Left kidney (tissue), 8 donors: ENCODE measurements at places on chromosomes 1 and 21. TPM values are rescaled to one million over a fixed set of nuclear protein-coding genes. Genes with fewer than 3 reads are reported as not detected.

GRCh38 chr21:36097427-36098181, 27.8 kb downstream of the CBR1 start:
- peak; percentile 61 for DNase-seq

- DNase-seq = no peak
Observed at GRCh38 chr1:203036135-203036534, 9.8 kb downstream of the PPFIA4 start.

- no peak for DNase-seq
Observed at GRCh38 chr1:247330548-247331171, 1.0 kb downstream of the ZNF496 start.

- DNase-seq = peak; percentile 15
Observed at GRCh38 chr1:201125019-201125418, 2.0 kb downstream of the ASCL5 start.

- DNase-seq = no peak
Observed at GRCh38 chr1:226535666-226536065, 12.9 kb upstream of the STUM start.

- DNase-seq = no peak
Observed at GRCh38 chr1:42978317-42979035, 19.8 kb upstream of the SLC2A1 start.

CD5L gene
- not detected for polyA plus RNA-seq

- no peak for DNase-seq
Observed at GRCh38 chr1:113281550-113281949, 108.8 kb upstream of the MAGI3 start.

DNA sequence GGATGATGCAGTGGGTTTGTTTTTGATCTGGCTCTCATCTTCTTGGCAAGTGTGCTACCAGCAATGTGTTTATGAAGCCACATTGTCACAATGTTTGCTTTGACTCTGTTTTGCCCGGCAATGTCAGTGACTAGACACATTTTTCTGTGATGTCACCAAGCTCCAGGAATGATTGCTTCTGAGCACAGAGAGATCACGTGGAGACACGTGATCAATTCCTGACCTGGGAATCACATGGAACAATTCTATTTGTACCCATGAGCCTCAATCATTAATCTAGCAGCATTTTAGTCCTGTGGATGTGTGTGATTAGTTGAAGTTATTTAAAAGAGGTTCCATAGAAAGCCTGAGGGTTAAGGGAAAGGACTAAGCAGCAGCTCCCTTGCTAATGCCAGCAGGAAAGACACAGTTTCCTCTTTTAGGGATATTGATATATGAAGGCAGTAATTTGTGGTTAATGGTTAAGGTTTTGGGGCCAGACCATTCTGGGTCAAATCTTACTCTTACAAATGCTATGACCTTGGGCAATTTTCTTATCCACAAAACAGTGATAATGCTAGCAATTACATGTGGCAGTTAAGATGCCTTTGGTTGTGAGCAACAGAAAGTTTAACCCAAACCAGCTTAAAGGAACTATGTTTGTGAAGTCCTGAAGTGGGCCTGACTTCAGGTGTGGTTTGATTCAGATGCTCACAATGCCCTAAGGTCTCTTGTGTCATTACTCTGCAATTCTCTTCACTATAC, 59.0 kb downstream of the FASLG start:
- no peak for DNase-seq

DNA sequence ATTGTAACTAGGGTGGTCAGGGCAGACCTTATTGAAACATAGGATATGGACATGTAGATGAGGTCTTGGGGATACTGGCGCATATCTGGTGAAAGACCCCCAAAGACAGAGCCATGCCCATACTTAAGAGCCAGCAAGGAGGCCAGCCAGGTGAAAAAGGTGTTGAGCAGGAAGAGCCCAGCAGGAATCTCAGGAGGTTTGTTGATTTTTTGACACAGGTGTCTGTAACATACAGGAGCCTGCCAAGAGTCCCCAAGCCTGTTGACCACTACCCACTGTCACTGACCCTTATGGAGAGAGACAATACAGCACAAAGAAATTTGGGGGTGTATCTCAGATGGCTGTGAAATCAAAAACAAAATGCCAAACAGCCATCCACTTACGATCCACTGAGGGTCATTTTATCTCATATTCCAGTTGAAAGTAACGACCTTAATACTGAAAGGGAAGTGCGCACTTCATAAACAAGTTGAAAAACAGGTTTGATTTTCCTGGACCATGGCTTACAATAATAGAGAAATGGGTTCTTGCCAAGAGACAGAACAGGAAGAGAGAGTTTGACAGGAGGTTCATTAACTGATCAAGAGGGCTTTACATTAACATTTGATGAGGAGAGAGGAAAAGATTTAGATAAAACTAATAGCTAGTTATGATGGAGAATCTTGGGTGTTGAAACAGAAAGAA, 163.6 kb downstream of the GLUL start:
- DNase-seq = no peak

DNA sequence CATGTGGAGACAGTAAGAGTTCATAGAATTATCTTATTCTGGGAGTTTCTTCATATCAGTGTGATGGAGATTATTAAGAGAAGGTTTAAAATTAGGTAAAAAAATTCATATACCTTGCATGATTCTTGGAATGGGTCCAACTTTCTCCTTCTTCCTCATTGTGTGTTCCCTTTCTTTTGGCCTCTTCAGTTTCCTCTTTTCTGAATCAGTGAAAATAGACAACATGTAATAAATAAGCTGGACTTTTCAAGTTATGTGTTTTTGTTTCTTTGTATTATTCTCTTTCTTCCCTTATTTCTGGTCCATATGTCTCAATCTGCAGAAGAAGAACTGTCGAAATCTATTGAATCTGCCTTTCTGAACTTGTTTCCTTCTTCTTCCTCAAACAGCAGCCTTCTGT, 30.5 kb downstream of the C4BPA start:
- DNase-seq = no peak

IL19 gene
- 1.0 TPM for polyA plus RNA-seq

- no peak for DNase-seq
Observed at GRCh38 chr1:8397511-8397910, 79.6 kb downstream of the SLC45A1 start.
